ENCODE measurements at places on chromosomes 4 and X.
A peak's percentile ranks its signal among the peaks of the same experiment; 100 is the strongest.

GRCh38 chrX:150688911-150689451 is 4.2 kb upstream of the MTMR1 start:
- no peak for DNase-seq

- DNase-seq = peak; percentile 49
Observed at GRCh38 chr4:51831133-51831532, 11.8 kb upstream of the DCUN1D4 start.

GRCh38 chr4:72809208-72809607 is 240.2 kb upstream of the ADAMTS3 start:
- no peak for DNase-seq

DNA sequence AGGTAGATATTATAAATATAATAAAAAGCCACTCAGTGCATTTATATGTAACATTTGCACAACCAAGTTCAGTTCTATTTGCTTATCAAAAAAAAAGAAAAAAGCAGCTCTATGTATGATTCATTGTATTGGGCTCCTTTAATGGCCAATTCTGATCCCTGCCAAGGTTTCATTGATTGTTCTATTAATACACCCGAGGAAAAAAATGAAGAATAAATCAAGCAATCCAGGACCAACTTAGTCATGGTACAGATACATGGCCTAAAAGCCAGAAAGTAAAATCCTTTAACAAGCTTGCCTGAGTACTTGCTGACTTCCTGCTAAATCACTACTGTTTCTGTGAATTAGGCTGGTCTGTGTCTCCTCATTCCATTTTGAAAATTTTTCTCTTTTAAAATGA is 77.6 kb upstream of the PCDH7 start:
- DNase-seq = no peak

- DNase-seq = no peak
Observed at GRCh38 chr4:182367153-182367552, 124.0 kb downstream of the TENM3 start.

DNA sequence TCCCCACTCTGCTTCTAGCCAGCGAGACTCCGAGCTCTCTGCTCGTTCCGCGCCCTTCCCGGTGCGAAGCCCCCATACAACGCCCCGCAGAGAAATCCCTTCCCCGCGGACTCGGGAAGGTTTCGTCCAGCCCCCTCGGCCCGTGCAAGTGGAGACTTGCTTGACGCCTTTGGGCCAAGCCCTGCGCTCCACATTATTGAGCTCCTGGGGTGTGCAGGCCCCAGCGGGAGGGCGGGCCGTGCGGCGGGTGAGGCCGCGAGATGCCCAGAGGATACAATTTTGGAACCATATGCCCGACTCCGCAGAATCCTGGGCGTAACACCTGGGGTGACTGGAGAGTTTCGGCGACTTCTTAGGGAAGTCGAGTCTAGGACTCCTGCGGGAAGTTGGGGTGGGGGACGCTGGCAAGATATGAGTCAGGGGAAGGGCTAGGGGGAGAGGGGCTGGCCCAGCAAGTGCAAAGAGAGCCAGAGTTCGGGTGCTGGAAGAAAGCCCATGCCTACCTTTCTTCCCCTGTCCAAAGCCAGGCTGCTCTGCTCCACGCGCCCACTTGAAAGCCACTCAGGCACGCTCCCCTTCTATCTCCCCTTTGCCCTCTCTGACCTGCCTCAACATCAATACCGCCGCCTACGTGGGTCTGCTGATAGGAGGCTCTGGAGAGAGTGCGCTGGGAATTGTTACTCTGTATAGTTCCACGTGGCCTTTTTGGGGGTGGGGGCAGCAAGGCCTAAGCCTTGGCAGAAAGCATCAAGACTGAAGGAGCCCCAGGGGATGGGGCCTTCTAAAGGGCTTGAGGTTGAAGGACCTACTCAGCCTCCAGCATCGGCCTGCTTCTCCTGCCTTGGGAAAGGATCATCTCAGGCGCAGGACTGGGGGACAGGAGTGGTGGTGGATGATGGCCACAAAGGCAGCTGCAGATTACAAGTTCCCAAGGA is 1.2 kb upstream of the ELF4 start:
- DNase-seq = no peak

GRCh38 chr4:17301266-17301665 is 210.6 kb downstream of the QDPR start:
- no peak for DNase-seq
